KBM-7 (cell line): ENCODE measurements at places on chromosomes 7 and 10.

DNA sequence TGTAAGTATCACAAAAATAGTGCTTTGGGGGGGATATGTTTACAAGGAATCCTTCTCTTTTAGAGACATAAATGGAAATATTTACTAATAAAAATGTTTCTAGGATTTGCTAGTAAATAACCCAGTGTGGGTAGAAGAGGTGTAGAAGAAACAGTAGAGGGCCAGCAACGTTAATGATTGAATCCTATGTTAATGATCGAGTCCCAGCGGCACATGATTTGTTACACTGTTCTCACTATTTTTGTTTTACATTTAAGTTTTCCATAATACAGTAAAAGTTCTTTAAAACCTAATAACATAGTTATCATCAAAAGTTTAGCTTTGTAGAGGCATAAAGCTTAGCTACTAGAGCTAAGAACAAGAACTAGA is 66.0 kb downstream of the UBE2H start:
- DNase-seq = no peak

DNA sequence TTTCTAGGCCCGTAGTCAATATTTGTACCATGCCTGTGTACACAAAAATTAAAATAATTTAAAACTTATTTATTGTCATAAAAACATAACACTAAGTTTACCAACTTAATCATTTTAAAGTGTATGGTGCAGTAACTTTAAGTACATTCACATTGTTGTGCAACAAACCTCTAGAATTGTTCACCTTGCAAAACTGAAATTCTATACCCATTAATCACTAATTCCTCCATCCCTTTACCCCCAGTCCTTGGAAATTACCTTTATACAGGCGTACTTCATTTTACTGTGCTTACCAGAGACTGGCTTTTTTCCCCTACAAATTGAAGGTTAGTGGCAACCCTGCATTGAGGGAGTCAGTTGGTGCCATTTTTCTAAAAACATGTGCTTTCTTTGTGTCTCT is 6.3 kb upstream of the DYNC1I1 start:
- DNase-seq = no peak

- no peak for DNase-seq
Measured at GRCh38 chr10:42929993-42930392, 146.9 kb upstream of the RET start.

DNA sequence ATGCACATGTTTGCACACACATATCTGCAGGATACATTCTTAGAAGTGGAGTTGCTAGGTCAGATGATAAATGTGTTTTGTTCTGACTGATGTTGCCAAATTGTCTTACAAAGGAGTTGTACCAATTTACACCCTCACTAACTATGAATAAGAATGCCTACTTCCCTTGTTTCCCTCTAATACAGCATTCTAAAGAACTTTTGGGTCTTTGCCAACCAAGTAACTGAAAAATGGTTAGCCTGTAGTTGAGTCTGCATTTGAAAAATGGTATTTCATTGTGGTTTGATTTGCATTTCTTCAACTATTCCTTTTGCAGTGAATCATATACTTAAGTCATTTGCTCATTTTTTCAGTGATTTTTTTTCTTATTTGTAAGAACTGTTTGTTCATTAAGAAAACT is 48.4 kb downstream of the TMEM26 start:
- no peak for DNase-seq

DNA sequence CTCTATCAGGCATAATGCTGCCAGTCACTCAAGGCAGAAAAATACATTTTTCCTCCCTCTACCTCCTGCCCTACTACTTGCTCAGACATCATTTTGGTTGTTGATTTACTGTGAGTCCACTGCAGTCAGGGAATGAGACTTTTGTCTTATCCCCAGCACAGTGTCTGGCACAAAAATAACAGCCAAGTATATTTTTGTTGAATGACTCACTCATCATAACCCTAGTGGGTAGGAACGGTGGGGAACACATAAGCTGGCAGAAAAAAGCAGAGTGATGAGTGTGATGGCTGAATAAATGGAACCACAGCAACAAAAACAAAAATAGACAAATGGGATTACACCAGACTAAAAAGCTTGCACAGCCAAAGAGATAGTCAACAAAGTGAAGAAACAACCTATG is 65.8 kb upstream of the LAMB4 start:
- no peak for DNase-seq

DNA sequence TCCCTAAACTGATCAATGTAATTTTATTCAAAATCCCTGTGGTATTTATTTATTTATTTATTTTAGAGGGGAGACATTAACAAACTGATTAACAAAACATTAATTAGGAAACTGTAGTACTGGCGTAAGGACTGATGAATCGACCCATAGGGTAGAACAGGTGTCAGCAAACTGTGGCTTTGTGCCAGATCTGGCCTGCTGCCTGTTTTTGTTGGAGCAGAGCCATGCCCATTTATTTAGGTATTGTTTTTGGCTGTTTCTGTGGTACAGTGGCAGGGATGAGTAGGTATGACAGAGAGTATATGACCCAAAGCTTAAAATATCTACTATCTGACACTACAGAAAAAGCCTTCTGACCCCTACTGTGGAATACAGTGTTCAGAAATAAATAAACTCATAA is 332.5 kb upstream of the ETV1 start:
- DNase-seq = no peak

DNA sequence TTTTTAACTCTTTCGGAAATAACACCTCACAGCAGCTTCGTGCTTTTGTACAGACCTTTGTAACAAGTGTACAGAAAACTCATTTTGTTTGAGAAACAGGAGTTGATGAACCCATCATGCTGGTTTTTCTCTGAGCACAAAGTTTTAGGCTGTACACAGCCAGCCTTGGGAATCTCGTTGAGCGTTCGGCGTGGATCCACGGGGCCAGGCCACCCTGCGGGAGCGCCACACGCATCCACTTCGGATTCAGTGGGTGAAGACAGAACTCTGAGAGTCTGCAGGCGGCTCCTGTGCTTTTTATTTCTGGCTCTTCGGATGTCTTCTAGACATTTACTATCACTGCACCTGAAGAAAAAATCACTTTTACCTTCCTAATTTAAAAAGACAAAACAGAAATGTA is 131.2 kb downstream of the SMURF1 start:
- no peak for DNase-seq

DNA sequence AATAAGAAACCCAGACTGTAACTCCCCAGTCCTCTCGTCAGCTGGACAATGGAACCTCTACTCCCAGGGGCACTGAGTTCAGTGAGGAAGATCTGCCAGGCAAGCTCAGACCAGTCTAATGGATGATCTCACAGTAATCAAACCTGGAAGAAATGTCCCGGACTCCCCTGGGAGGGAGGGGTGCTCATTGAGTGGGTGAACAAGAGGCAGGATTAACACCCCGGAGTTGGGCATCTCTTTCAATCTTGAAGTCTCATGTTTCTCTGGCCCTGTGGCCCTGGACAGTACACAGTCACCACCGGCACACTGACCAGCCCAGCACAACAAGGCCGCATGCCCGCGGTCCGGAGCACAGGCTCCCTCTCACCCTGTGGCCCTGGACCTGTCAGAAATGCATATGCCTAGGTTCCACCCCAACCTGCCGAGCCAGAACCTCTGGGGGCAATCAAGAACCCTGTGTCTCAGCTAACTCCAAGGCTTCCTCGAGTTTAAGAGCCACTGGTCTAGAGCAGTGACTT is 27.8 kb downstream of the CXCL12 start:
- DNase-seq = no peak

- no peak for DNase-seq
Measured at GRCh38 chr10:11430421-11431215, 180.8 kb downstream of the USP6NL start.

DNA sequence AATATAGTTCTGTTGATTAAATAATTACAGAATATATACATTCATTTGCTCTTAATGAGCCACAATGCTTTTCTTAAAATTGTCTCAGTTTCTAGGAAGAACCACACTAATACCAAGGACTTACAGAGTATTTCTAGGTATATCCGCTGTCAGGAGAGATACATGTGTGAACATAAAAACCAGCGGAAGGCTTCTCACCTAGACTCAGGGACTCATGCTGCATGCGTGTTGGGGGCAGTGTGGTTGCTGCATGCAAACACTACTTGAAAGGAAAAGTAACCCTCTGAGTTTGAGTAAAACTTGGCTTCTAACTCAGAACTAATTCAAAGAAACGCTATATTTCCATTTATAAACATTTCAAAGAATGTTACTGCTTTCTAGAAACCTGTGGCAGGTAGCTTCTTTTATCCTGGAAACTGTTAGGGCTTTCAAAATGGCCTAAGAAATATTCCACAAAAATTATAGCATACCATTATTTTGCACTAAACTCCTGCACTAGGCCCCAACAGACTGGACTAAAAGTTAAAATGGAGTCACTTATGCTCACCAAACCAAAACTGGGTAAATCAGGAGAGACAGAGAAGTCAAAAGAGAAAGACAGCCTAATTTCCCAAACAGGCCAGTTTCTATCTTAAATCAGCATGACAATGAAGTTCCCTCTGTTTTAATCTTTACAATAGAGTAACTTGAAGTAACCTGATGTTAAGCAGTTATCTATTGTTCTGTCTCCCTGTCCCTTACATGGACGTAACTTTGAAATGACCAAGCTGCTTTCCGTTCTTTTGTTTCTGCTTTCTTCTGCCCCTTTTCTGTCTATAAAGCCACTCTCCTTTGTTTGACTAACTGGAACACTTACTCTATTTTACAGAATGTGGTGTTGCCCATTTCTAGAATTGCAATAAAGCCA is 95.2 kb upstream of the FAM133B start:
- no peak for DNase-seq

- no peak for DNase-seq
Measured at GRCh38 chr10:11819027-11819426, 4.1 kb upstream of the PROSER2 start.

DNA sequence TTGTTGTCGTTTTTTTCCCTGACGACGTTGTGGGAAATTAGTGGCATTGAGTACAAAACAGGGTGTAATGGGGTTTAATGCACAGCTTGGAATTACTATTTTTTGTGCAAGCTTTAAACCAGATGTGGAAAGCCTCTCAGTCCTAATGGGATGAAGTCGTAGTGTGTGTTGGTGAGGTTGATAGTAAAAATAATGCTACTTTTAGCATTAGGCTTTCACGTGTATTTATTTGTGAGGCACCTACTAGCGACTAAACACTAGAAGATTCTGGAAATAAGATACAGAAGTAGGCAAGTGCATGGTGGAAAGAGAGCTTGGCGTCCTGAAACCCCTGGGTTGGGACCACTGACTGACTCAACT is 588 bp upstream of the ORC5 start:
- DNase-seq = no peak
